Stimulated activated CD8-positive, alpha-beta memory T cell treated with anti-CD3 and anti-CD28 coated beads, Interleukin-4, amount 100 ng/mL, for 4 hours (primary cell): ENCODE measurements at places on chromosomes 4 and X.

GRCh38 chr4:134298313-134298712 lies 96.7 kb upstream of the PABPC4L start:
- no peak for DNase-seq

GRCh38 chrX:123049071-123049625 lies 134.9 kb upstream of the GRIA3 start:
- no peak for DNase-seq

DNA sequence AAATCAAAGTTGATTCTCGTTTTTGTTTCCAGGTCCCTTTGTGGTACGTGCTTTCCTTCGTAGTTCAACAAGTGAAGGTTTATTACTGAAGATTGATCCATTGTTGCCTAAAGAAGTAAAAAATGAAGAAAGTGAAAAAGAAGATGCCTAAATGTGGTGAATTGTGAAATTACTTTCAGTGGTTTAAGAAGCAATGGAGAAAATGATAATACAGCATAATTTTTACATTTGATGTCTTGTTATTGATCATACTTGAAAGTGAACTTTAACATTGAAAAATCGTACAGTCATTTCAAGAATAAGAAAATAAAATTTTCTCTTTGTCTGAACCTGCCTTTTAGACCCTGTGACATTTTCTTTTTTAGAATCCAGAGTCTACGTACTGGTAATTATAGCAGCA lies 89.8 kb downstream of the MRPL1 start:
- DNase-seq = no peak

DNA sequence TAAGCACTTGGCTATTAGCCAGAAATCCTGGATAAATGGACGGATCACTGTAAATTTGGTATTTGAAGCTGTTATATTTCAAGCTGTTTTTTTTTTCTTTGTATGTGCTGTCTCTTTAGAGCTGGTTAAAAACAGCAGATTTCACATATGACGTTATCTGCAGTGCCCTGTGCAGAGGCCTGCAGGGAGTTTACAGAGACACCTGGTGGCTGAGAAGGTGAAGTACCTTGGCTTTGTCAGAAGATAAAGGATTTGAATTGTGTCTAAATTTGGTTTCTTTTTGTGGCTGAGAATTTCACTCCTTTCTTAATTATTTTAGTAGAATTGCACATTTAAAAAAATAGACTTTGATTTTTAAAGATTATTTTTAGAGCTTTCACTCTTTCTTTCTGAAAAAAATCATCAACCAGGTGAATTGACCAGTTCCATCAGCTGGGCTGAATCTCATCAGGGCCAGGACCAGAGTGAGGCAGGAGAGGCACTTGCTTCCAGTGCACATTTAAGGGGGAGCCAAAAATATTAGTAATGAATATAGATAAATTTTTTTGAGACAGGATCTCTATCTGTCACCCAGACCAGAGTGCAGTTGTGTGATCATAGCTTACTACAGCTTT lies 9.6 kb upstream of the CHRNA9 start:
- DNase-seq = no peak
